ENCODE measurements at places on chromosomes 7 and 10.

DNA sequence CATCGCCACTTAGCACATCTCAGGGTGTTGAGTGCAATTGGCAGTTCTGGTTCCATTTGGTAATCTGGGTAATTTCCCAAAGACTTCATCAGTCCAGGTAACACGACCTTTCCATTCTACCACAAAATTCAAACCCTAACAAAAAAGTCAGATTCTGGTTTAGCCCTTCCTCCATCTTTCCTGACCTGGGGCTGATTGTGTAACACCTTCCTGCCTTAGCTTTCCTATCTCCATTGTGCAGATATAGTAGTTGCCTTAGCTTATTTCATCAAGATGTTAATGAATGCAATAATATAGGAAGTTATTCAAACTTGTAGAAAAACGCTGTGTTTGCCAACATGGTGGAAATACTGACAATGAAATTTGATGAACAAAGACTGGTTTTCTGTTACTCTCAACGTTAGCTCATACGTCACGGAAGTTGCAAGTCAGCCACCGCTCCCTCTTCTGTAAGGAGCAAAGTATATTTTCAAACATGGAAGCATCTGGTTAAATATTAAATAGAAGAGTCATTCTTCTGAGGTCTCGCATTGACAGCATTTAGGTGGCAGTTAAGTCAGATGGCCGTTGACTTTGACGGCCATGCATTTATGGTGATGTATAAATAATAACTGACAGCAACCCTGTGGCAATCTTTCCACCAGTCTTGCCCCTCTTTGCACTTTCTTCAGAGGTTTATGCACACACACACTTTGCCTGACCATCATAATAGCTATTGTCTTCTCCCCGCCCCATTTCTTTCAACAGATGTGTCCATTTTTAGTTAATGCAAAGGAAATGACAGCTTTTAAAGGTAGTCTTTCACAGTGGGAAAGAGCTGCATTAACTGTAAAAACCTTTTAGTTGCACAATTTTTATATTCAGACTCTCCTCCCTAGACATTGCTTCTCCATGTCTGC, 205.1 kb upstream of the BMPER start:
- DNase-seq, result no peak

DNA sequence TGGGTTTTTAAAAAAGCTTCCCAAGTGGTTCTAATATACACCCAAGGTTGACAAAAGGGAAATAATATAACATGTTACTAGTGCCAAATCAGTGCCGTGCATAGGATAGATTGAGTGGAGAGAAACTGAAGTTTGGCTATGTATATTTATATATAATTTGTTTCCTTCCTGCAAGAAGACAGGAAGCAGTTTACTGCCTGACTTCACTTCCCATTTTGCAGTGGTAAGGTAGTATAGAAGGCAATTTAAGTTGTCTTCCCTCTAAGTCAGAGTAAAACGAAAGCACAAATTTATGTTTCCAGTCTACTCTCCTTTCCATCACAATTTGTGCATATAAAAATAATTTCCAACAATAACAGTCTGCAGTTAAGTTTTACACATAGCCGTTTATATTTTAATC, 3.4 kb upstream of the HYCC1 start:
- DNase-seq, result peak; percentile 35

DNA sequence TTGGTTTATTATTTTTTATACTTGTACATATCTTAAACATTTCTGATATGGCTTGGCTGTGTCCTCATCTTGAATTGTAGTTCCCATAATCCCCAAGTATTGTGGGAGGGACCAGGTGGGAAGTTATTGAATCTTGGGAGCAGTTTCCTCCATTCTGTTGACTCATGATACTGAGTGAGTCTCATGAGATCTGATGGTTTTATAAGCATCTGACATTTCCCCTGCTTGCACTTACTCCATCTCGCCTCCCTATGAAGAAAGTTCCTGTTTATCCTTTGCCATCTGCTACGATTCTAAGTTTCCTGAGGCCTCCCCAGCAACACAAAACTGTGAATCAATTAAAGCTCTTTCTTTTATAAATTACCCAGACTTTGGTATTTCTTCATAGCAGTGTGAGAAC, 207.7 kb downstream of the TPK1 start:
- DNase-seq, result peak; percentile 68

DNA sequence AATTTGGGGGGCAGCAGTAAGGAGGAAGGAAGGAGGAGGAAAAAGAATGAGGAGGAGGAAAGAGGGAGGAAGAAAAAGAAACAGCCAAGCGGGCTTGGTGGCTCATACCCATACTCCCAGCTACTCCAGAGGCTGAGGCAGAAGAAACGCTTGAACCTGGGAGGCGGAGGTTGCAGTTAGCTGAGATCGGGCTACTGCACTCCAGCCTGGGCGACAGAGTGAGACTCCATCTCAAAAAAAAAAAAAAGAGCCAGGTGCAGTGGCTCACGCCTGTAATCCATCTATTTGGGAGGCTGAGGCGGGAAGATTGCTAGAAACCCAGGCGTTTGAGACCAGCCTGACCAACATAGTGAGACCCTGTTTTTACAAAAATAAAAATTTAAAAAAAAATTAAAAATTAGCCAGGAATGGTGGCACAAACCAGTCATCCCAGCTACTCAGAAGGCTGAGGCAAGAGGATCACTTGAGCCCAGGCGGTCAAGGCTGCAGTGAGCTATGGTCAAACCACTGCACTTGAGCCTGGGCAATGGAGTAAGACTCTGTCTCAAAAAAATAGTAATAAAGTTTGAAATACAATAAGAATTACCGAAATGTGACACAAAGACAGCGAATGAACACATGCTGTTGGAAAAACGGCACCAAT, 14.1 kb upstream of the CRCP start:
- no peak for DNase-seq

GRCh38 chr7:129952086-129952652, 591 bp downstream of the UBE2H start:
- peak; percentile 58 for DNase-seq

DNA sequence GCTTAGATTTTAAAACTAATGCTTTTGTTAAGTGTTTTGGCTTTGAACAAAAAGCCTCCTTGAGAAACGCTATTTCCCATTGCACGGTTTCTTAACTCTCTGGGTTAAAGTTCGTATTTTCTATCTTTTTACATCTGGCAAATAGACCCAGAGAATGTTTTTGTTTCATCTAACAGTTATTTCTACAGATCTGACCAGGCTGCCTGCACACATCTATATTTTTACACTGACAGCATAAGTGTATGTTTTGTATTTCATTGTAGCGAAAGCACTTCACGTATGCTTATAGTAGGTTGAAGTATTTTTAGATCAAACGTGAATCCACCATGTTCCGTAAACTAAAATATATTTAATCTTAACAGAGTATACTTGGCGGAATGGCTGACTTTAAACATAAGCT, 477.3 kb downstream of the SDK1 start:
- no peak for DNase-seq

- DNase-seq, result no peak
Measured at GRCh38 chr10:128518000-128518399, 391.8 kb upstream of the MKI67 start.

- no peak for DNase-seq
Measured at GRCh38 chr7:285731-286130, 4.2 kb upstream of the FOXL3 start.

DNA sequence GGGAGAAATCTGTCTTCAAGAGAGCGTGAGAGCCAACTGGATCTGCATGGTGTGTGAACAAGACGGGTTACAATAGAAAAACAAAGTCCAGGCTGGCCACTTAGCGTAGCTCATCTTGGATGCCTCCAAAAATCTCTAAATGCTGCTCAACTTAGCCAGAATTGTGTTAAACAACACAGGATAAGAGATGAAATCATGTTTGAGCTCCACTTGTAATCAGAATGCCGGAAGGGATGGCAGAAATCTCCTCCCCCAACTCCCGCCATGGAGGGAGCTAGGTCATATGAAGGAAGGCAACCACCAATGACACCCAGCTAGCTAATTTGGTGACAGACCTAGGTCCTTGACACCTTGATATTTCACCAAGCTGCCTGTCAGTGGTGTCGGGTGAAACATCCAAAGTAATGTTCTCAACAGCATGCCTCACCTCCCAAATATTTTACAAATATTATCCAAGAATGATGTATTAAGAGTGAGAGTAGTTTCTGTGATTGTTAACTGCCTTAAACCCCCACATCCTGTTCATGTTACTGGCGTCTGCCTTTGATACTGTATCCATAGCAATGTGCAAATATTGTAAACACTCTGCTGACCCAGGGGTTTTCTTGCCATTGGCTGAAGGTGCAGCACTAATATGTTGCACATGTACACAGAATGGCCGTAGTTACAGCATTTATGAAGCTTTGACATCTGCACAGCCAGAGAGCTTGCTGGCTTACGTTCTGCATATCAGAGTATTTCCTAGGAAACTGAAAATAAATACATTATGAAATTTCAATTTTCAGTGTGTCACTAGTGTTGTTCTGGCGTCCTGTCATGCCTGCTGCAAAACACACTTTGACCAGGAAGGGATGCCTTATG, 25.8 kb downstream of the TMEM254 start:
- no peak for DNase-seq

- no peak for DNase-seq
Measured at GRCh38 chr10:95394161-95394880, 103.5 kb upstream of the PDLIM1 start.

- no peak for DNase-seq
Measured at GRCh38 chr10:26156019-26156418, 60.6 kb upstream of the GAD2 start.

GRCh38 chr10:75651417-75651816, 220.0 kb downstream of the LRMDA start:
- peak; percentile 46 for DNase-seq

DNA sequence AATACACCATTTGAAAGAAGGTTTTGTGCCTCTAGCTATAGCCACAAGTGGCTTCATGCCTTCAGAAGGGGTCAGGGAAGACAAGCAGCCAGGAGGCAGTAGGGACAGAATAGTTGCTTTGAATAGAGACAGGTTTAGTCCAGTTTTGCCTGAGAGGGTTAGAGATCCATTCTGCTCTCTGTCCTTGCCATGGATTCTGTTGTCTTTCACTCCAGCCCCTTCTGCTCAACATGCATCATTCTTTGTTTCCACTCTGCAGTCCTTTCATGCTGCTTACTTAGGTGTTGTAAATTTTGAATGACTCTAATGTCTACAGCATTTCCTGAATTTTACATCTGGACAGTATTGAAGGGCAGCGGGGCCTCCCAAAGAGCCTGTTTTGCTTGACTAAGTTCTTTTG, 60.3 kb downstream of the CNTNAP2 start:
- DNase-seq, result no peak

DNA sequence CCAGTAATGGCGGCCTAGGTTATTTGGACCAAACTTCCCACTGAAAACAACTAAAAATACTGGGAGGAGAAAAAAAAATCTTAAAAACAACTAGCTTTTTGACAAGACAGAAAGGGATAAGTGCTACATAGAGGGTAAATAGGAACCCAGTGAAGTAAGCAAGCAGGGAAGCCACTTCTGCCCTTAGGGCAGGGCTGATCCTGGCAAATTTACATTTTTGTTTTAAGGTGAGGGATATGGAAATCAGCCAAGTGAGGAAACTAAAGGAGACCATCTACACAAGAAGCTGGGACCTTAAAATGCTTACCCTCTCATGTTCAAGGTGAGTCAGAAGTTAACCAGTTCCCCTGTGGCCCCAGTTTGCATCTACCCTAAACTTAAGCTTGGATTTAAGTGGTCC, 46.5 kb upstream of the CYCS start:
- no peak for DNase-seq

DNA sequence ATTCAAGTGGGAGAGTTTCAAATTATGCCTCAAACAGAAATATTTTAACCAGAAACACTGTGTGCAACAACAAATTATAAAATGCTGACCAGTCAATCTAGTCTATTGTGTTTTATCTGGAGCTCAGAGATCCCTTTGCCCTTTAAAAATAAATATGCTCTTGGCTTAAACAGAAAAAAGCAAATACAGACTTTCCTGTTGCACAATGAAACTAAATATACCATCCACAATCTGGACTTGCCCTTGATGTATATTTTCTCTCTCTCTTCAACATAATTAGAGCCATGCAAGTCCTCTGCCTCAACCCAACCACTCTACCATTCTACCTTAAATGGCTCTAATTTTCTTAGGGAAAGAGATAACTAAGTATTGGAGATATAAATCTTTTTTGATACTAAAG, 34.9 kb downstream of the ASAH2 start:
- DNase-seq, result no peak

DNA sequence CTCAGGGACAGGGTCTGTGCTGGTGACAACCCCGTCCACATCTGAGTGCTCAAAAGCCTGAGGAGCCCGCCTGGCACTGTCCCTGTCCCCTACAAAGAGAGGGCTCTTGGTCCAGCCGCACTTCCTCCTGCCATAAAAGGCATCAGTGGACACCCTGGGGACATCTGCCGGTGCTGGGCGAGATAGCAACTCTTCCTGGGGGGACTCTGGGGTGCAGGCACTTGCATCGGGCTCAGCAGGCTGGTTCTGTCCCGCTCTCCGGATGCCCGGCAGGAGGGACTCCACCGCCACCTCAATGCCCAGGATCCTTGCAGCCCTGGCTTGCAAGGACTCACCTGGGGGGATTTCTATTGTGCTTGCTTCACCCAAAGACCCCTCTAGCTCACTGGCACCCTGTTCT, 32.8 kb downstream of the JCAD start:
- DNase-seq, result no peak

GRCh38 chr7:136502162-136502561, 366.3 kb upstream of the CHRM2 start:
- DNase-seq, result no peak

- DNase-seq, result no peak
Measured at GRCh38 chr7:130476297-130477150, 15.4 kb upstream of the MEST start.

- no peak for DNase-seq
Measured at GRCh38 chr10:49174261-49174925, 13.8 kb downstream of the TMEM273 start.

GRCh38 chr10:132634241-132634946, 96.8 kb downstream of the INPP5A start:
- no peak for DNase-seq

DNA sequence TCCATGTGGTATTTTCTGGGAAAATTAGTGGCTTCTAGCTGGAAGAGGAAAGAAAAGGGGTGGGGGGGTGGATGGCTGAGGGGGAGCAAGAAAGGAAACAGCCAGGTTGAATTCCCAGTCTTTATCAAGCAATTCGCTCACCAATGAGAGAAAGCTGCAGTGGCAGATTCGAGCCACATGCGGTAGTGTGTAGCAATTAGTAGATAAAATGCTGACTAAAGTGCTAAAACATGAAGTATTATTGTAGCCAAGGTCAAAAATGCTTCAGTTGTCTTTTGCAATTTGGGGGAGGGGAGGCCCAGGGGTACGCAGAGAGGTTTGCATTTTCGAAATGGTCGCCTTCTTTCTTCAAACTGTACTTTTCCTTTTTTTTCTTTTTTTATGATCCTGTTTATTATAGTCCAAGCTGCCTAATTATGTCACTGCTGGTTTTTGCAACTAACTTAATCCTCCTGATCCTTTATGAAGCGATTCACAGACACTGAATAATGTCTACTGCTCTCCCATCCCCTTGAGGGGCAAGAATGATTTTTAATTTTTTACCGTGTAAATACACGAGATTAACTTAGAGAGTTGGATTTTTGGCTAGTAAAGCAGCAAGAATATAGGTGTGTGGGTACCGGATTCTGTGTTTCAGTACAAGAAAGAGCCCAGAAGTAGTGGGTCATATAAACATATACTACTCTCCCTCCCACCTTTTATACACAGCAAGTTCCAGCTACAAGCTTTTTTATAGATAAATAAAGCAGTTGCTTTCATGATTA, 3.6 kb upstream of the ARID5B start:
- peak; percentile 54 for DNase-seq

Data from inflammatory macrophage (primary cell).